CD4-positive, alpha-beta T cell treated with Interleukin-2 at 100 ng/mL for 4 hours (primary cell): ENCODE measurements at places on chromosomes 7 and 10.

DNA sequence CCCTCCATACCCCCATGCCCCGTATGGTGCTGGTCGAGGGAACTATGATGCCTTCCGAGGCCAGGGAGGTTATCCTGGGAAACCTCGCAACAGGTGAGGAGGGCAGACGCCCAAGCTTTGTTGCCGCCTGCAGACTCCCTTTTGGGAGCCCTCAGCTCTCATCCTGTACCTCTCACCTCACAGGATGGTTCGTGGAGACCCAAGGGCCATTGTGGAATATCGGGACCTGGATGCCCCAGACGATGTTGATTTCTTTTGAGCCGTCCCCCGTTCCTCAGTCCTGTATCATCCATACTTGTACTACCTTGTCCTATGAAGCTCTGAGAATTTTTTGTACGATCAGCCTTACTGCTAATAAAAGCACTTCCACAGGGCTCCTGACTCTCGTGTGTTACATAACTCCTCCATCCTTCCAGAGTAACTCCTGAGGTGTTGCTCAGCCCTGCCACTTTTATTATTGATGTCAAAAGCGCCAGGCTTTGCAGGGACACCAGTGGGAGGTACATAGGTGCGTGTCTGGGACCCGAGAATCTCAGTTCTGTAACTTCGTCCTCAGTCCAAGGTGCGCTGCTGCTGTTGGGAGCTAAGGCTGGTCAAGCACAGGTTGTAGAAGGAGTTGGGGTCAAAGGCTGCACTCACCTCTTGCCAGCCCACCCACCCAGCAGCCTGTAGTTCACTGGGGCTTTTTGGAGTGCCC is 1.1 kb downstream of the UFSP1 start:
- DNase-seq, result no peak

DNA sequence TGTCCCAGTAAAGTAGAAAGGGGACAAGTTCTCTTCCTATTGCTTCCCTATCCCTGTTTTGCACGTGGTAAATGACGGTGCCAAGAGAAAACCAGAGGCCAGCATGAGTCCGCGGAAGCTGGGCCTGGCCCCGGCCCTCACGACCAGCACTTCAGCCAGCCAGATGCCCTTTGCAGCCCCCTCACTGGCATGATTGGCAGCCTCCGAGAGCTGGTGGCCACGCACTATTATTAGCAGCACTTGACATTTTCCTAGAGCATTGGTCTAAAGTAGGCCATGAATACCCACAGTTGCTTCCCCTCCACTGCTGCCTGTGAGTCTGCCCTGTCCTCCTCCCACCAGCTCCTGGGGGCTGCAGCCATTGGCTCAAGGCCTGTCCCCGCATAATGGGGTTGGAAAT is 369.1 kb downstream of the PLXNA4 start:
- DNase-seq, result no peak

GRCh38 chr10:80870282-80870681 is 332.6 kb downstream of the SH2D4B start:
- no peak for DNase-seq

- no peak for DNase-seq
Observed at GRCh38 chr7:107644309-107644974, 16.2 kb upstream of the SLC26A4 start.

DNA sequence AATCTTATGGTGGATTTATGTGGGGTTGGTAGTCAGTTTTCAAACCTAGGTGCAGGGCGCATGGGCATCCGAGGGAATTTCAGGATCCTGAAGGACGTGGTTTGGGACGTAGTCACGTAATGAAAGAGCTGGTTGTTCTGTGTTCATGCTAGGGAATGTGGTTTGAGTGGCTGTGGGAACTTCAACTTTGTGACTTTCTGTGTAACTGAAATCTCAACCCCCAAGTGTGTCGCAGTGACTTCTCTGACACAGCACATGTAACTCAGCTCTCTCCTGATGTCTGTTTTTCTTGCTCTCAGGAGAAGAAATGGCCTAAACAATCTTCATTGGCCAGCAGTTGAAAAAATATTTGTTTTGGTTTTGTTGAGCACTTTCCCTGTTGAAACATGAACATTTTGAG is 199.0 kb downstream of the PTEN start:
- no peak for DNase-seq

DNA sequence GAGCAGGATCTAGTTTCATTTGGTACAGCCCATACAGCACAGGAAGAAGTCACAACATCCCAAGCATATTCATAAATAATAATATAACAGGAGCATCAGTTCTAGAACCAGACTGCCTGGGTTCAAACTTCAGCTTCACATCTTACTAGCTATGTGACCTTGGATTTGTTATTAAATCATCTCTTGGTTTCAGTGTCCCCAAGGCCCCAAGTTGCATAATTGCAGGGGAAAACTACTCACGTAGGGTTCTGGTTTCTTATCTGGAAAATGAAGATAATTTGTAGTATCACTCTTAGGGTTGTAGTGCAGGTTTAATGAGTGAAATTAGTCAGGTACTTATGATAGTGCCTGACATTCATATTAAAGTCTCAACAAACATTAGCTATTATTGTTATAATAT is 5.5 kb upstream of the IQUB start:
- DNase-seq, result no peak

- DNase-seq, result no peak
Observed at GRCh38 chr10:130221456-130222375, 85.5 kb downstream of the GLRX3 start.

DNA sequence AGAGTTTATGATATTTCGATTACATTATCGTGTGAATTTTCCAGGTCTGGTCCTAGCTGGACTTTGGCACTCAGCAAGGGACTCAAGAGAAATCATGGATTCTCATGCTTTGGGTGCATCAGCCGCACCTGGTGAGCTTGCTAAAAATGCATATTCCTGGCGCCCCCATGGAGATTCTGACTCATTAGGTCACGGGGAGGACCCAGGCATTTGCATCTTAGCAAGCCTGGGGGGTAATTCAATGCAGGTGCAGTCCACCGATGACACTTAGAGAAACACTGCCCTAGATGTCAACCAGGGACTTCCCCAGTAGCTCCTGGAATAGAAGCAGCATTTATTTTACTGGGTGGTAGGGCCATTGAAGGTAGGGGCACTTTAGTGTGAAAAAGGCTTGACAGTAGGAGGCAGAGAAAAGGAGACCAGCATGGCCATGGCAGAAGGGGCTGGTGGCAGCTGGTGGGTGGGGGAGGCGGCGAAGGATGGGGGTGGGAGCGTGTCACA is 29.9 kb upstream of the PDCD4 start:
- DNase-seq, result no peak

- DNase-seq, result no peak
Observed at GRCh38 chr10:3424111-3424851, 251.7 kb upstream of the PITRM1 start.

GRCh38 chr7:135840591-135840990 is 92.0 kb upstream of the FAM180A start:
- no peak for DNase-seq

DNA sequence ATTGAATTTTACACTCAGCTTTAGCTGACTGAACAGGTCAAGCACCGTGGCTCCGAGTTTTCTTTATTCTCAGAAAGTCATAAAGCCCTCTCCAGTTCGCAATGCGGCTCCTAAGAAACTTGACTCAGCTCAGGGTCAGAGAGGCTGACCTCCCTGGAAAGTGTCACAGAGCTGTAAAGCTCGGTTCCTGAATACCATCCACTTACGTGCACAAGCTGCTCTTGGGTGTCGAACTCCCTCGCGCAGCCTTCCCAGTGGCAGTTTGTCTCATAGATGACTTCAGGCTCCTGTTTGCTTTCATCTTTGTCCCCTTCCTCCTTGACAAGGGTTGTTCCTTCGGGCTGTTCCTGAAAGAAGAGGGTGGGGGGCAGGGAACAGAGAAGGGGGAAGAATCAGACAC is 213.7 kb downstream of the GLI3 start:
- no peak for DNase-seq

GRCh38 chr7:146503844-146504243 is 387.2 kb downstream of the CNTNAP2 start:
- no peak for DNase-seq

DNA sequence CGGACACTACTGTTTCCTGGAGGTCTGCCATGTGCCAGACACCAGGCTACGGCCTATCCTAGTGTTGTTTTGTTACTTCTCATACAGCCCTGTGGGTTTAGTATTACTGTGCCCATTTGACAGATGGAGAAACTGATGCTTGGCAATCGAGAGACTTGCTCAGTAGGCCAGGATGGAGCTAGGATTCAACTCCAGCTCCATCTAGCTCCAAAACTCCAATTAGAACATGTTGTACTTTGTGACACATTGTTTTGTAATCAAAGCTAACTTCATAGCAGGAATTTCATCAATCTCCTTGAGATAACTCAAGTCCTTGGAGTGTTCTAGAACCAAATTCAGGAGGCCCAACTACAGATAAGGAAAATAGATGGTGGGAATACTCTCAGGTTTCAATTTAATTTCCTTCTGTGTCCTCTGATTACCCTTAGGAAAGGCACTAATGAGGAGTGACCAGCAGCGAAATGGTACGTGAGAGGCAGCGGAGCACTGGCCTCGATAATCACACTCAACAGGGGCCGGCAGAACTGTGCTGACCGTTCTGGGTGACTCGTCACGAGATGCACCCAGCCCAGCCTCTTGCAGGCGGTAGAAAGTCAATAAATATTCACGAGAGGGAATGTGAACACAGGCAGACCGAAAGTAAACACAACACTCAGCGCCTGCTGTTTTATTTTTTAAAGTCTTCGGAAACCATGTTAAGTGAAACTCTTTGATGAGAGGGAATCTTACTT is 269.6 kb upstream of the NEBL start:
- DNase-seq, result no peak
